ENCODE measurements at places on chromosomes 3 and 15.
A peak's percentile ranks its signal among the peaks of the same experiment; 100 is the strongest.

GRCh38 chr3:196800742-196801434 lies 61.2 kb downstream of the PAK2 start:
- no peak for DNase-seq

DNA sequence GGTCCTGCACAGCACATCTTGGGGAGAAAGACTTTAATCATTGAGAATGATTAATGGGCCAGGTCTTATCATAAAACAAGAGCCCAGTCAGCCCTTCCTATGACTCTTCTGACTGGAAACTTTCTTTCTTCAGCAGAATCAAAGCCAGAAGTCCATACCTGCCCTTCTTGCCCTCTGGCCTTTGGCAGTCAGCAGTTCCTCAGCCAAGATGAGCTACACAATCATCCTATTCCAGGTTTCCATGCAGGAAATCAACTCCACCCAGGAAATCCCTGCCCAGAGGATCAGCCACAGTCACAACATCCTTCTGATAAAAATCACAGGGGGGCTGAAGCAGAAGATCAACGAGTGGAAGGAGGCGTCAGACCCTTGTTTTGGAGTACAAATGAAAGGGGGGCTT lies 26.9 kb downstream of the ZNF589 start:
- no peak for DNase-seq

DNA sequence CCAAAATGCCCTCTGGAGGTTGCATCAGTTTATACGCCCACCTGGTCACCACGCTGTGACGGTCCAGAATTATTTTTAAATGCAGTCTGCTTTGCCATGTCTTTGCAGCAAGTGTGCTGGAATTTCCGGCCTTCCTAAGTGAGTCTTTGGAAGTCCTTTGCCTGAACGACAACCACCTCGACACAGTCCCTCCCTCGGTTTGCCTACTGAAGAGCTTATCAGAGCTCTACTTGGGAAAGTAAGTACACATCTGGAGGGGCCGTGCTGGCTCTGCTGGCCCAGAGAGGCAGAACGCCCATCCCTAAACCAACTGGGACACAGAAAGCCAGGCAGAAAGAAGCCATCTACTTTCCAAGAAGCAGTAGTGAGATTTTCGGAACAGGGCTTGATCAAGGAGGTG lies 101.8 kb downstream of the LRRK1 start:
- no peak for DNase-seq

GRCh38 chr3:172391592-172392302 lies 56.5 kb downstream of the GHSR start:
- no peak for DNase-seq

- no peak for DNase-seq
Measured at GRCh38 chr3:15333956-15334263, 1.5 kb upstream of the SH3BP5 start.

DNA sequence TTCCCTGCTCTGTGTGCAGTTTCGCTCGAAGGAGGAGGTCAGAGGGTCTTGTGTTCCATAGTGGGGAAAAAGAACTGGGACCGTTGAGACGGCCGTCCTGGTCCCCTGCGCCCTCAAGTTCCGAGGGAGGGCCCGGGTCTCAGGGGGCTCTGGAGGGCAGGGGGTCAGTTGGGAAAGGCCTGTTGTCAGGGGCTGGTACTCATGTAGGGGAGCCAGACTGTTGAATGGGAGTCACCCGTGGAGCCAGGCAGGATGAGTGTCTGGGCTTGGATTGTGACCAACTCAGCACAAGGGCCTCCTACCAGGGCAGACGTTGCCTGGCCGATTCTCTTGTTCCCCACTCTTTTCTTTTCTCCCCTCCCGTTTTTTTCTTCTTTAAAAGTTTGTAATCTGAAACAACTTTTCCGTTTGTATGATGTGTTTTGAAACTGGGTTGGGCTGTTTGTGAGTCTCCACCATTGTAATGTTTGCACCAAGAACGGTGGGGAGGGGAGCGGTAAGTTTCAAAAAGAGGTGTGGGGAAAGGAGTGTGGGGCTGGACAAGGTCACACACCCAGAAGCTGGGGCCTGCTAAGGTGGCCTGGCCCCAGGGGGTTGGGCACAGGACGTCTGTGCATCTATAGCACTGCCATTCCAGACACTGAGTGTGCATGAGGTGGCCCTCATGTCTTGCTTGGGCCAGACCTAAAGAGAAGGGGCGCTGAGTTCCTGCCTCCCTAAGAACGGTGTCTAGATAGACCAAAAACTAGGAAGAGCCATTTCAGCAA lies 1.1 kb downstream of the CMTM7 start:
- no peak for DNase-seq

DNA sequence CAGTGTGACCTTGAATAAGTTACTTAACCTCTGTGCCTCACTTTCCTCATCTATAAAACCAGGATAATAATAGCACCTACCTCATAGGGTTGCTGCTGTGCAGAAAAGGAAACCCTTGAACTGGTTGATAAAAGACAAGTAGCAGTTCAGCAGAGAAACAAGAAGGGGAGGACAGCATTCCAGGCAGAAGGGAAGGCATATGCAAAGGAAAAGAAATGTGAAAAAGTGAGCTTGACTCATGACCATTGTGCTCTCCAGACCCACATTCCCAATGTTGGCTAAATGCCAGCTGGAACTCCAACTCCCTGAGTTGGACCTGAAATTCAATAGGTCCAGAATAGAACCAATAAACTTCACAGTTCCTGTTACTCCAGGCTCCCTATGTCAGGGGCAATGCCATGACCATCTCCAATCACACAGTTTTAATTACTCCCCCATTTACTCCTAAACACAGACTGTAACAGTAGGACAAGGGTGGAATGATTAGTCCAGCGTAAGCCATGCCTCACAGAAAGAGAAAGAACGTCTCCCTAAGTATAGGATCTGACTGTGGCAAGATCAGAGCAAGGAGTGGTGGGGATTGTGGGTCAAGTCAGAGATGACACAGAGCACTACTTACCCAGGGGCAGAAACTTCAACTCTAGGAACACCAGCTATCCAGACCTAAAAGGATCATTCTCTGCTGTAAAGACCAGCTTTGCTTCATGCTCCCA lies 26.9 kb downstream of the PRKAR2A start:
- no peak for DNase-seq

GRCh38 chr3:156460206-156460611 lies 94.7 kb downstream of the SSR3 start:
- no peak for DNase-seq

DNA sequence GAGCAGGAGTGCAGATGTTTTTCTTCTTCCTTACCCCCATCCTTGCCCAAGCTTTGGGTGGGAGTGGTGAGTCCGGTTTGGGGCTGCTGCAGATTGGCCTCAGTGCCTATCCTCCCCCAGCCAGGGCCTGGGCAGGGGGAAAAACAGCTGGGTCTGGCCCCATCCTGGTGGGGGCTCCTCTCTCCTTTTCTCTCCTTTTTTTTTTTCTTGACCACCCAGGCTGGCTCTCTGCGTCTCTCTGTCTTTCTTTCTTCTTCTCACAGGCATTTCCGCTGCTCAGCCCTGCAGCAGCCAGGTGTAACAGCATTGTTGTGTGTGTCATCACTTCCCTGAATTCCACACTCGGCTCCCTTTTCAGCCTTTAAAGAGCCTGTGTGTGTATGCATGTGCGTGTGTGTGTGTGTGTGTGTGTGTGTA lies 2.0 kb downstream of the FOXL2NB start:
- DNase-seq, result no peak

DNA sequence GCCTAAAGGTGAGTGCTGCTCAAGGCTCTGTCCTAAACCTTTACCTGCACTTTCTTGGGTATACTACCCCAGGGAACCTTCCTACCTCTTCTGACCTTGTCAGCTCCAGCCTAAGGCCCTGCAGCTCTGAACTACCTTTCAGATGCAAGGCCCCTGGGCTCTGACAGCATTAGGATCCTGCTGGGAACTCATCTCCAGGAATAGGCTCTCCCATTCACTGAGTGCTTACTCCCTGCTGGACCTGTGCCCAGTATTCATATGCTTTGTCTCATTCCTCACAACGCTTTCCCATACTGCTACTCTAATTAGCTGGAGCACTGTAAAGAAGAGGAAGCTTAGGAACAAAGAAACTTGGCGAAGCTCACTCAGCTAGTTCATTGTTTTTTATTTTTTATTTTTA lies 53.8 kb upstream of the RAB6B start:
- peak; percentile 20 for DNase-seq

GRCh38 chr3:15623535-15624440 lies 22.2 kb downstream of the BTD start:
- DNase-seq, result no peak

- peak; percentile 58 for DNase-seq
Measured at GRCh38 chr3:161851941-161852566, 355.4 kb downstream of the OTOL1 start.

- no peak for DNase-seq
Measured at GRCh38 chr3:197222937-197223370, 75.5 kb downstream of the DLG1 start.

- no peak for DNase-seq
Measured at GRCh38 chr3:151203051-151203420, at the start of gene GPR171. Gene GPR171, minus strand, starts transcription at chr3:151203216. Its CDS starts 3,830 bp downstream, at chr3:151199386.

DNA sequence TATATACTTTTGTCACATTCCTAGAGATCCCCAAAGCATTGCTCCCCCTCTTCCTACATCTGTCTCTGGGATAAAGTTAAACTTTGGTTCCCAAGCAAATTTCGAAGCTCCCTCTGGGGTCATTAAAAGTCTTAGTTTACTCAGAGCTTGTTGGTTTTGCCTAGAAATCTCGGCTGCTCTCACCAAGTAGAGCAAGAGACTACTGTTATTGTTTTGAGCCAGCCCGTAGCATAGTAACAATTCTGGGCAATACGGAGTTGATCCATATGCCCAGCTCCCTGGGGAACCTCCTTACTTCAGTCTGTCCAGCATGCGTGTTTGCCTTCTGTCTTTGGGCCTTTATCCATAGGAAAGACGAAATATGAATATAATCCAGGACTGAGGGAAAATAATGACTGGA lies 10.0 kb upstream of the P3H2 start:
- no peak for DNase-seq

Measured in iPS DF 6.9 (cell line).